Left renal cortex interstitium (tissue), 4 donors: ENCODE measurements at places on chromosomes 1 and 21. TPM values are rescaled to one million over a fixed set of nuclear protein-coding genes. Genes with fewer than 3 reads are reported as not detected.

- no peak for DNase-seq
Measured at GRCh38 chr1:212944229-212944901, 6.0 kb upstream of the VASH2 start.

- no peak for DNase-seq
Measured at GRCh38 chr1:61561666-61562065, 163.3 kb downstream of the TM2D1 start.

GRCh38 chr1:170669107-170669445, 5.1 kb downstream of the PRRX1 start:
- no peak for DNase-seq

DNA sequence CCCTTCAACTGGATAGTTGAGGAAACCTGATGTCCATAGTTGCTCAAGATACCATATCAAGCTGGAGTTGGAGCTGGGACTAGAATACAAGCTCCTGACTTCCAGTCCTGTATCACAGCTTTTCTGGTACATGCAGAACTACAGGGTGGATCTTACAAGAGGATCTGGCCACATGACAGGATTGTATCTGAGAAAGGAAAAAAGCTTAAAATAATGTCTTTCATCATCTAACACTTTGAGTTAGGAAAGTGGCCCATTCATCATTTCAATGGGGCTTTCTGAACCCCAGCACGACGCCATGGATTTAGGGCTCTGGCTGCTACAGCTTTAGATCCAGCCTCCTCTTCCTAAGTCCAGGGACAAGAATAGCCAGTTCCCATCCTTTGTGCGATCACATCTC, 46.9 kb downstream of the RASSF5 start:
- no peak for DNase-seq

- DNase-seq: no peak
Measured at GRCh38 chr1:20431176-20431460, 54.9 kb downstream of the CAMK2N1 start.

DNA sequence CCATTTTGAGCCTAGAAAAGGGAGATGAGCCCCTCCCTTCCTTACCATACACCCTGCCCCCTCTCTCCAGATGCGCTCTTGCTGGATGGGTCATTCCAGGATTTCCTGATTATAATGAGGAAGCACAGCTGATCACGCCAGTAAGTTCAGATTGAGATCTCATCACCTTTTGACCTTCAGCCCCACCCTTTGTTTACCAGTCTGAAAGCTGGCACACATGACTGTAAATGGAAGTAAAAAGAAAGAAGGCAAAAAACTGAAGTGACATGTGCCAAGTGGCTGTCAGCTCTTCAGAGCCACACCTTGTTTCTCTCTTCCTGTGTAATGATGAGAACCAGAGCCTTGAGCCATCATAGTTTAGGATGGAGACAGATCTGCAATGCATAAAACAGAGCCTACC, 27.9 kb downstream of the S1PR1 start:
- no peak for DNase-seq

GRCh38 chr1:3530926-3531818, 76.7 kb downstream of the ARHGEF16 start:
- DNase-seq: no peak

- no peak for DNase-seq
Measured at GRCh38 chr1:228149406-228150119, at the start of gene GJC2. TSS of gene GJC2 (plus strand) at chr1:228149930. CDS start at chr1:228157759, 7,829 bp downstream.

- DNase-seq: no peak
Measured at GRCh38 chr1:201898992-201899391, 10.3 kb downstream of the SHISA4 start.

DNA sequence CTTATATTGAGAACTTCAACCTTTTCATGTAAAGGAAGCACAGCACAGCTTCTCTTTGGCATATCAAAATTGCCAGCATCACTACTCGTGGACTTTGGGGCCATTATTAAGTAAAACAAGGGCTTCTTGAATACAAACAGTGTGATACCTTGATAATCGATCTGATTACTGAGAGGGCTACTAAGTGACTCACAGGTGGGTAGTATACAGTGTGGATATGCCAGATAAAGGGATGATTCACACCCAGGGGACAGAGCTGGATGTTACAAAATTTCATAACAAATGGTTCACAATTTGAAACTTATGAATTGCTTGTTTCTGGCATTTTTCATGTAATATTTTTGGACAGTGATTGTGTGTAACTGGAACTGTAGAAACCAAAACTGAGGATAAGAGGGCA, 15.4 kb downstream of the HDAC1 start:
- DNase-seq: no peak

DNA sequence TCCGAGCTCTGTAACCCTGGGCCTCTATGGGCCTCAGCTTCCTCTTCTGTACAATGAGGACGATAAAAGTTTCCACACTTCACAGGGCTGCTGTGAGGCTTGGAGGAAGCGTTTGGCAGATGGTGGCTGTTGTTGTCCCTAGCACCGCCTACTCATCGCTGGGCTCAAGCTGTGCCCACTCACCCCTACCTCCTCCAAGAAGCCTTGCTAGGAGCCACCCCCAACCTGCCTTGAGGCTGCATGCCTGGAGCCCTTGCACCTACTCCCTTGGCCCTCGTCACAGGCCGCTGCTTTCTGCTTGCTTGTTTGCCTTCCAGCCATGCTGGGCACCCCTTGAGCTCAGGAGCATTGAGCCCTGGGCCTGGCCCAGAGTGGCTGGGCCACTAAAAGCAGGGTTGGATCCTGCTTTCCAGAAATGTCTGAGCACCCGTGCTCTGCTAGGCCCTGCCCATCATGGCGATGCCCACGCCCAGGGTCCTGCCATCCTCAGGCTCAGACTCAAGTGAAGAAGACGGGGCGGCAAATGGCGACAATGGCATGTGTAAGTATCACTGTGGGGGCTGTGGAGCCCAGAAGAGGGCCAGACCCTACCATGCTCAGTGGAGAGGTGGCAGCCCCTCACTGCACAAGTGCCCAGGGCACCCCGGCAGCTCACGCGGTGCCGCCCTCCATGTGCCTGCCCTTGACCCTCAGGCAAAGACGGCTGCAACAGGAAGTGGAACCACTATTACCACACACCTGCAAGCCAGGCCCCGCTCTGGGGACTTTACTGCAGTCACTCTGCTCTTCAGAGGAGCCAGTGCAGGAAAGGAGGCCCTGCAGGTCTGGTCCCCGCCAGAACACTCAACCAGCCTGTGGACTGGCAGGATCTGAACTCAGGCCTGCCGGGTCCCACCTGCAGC, 9.5 kb downstream of the SH3BGRL3 start:
- DNase-seq: no peak

- DNase-seq: no peak
Measured at GRCh38 chr1:89692601-89693521, 59.9 kb downstream of the LRRC8C start.

- no peak for DNase-seq
Measured at GRCh38 chr1:244952940-244953339, 88.6 kb upstream of the HNRNPU start.

- DNase-seq: no peak
Measured at GRCh38 chr1:222454782-222455181, 93.1 kb downstream of the HHIPL2 start.

GRCh38 chr1:217462159-217462558, 168.7 kb downstream of the GPATCH2 start:
- no peak for DNase-seq

GRCh38 chr1:238568735-238569134, 678.0 kb upstream of the ZP4 start:
- DNase-seq: no peak

GRCh38 chr21:46009951-46010705, 28.6 kb downstream of the COL6A1 start:
- DNase-seq: no peak

DNA sequence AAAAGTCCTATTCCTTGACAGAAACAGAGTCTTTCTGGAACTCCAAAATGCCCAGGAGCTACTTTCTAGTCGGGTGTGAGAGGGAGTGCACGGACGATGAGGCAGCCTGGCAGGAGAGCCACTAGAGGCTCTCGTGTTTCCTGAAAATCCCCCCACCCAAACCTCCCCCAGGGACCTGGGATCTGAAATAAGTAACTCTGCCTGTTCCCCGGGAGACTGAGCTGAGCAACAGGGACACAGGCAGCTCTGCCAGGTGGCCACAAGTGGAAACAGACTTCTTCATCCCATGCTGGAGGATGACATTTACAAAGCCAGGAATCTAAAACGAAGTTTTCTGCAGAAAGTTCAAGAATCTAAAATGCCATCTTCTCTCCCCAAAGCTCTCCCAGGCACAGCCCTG, 77.1 kb downstream of the ITPKB start:
- no peak for DNase-seq

GRCh38 chr1:29833581-29833980, 597.3 kb downstream of the PTPRU start:
- no peak for DNase-seq

GRCh38 chr1:204307334-204307883, 52.3 kb downstream of the PLEKHA6 start:
- DNase-seq: no peak

DNA sequence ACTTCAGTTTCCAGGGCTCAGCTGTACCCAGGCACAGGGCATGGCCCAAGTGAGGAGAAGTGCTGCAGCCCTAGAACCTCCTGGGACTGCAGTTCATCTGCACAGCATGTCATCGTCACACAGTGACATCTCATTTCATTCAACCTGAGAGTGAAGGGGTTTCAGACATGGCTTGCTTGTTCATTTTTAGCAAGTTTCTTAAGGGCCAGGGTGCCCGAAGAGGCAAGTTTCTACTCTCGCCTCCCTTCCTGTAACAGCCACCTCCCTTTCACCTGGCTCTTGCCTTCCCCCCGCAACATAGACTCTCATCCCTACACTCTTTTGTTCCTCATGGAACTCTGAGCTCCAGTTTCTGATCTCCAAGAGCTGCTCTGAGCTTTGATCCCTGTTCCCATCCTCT, 108.1 kb downstream of the C1orf21 start:
- no peak for DNase-seq

GRCh38 chr1:81802707-81803430, 2.1 kb downstream of the ADGRL2 start:
- DNase-seq: peak; percentile 46

DNA sequence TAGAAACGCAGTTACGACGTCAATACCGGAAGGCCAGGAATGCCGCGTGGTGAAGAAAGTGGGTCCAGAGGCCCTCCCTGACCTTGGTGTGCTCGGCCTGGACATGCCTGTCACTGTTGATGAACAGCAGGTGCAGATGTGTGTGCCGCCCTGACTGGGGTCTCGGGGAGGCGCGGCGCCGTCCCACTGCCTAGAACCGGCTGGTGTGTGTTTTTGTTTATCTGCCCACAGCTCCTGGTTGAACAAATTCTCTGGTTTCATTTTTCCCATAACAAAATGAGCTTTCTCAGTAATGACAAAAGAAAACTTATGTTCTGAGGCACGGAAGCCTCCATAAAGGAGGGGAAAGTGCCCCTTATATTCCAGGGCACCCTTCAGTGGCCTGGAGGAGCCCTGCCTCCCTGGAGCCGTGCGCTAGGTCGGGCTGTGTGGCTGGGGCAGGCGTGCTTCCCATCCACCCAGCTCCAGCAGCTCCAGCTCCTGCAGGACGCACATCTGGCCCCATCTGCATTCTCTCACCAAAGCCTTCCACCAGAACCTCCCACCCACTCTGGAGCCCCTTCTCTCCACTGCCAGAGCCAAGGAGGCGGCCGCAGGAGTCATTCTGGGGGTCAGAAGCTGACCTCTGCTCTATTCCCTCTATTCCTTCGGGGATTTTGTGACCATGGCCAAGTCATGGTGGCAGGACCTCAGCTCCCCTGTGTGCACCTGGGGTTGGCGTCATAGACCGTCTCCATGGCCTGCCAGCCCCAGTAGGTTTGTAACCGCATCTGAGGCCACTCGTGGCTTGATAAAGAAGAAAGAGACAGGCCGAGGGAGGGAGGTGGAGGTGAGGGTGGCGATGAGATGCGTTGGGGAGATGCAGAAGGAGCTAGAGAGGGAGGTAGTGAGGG, 20.1 kb upstream of the COL18A1 start:
- no peak for DNase-seq

- no peak for DNase-seq
Measured at GRCh38 chr1:159951551-159951950, 2.5 kb downstream of the SLAMF9 start.

- no peak for DNase-seq
Measured at GRCh38 chr1:89125913-89126580, at the start of gene GBP2. TSS of gene GBP2 (minus strand) at chr1:89126114. CDS start at chr1:89121966, 4,148 bp downstream.

DNA sequence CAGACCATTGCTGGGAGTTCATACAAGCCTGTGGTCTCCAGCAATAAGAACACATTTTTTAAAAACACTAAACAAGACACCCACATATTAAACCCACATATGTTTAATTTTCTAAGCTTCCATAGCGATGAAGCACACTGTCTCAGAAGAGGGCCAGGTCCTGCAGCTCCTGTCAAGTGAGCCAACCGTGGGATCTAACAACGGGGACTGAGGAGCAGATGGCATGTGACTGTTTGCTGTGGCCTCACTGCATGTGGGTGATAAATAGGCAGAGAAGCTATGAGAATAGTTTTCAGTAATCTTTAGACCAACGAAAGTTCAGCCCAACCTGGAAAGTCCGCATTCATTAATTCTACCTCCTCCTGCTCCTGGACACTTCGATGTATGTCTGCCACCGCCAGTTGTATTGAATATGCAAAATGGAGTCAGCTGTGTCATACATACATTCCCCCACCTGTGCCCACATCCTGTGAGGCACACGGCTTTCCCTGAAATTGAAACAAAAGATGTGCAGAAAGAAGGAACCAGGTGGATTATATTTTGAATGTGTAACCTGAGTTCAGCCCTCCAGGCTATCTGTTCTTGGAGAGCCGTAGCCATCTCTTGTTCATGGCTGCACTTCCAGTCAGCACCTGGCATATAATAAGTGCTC, 88.2 kb downstream of the MIS18A start:
- no peak for DNase-seq

GRCh38 chr1:16145030-16145661, 10.7 kb downstream of the EPHA2 start:
- DNase-seq: no peak

- DNase-seq: no peak
Measured at GRCh38 chr1:207429963-207430362, 24.2 kb upstream of the CR2 start.

GRCh38 chr1:162019446-162019845, 4.2 kb downstream of the OLFML2B start:
- DNase-seq: no peak

GRCh38 chr1:235002706-235003300, 125.8 kb downstream of the TOMM20 start:
- no peak for DNase-seq

DNA sequence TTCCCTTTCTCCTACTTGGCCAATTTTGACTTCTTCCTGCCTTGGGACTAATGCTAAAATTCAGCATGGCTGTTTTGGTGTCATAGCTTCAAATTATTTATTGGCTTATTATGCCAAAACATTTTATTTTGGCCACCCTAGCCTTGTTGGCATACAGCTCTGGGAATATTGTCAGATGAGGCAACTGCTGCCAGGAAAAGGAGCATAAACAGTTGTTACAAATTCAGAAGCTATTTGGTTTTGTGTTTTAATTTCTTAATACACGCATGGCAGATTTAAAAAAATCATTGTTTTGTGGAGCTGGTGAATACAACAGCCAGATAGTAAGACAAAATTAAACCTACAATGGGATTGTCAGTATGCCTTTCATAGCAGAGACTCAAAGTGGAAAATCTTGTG, 66.8 kb upstream of the BCL10 start:
- no peak for DNase-seq

The B4GALT2 gene
- polyA plus RNA-seq: 58.4 TPM

The CLEC20A gene
- 0.42 TPM for polyA plus RNA-seq

The ADAMTS1 gene
- 104 TPM for polyA plus RNA-seq

The LRRC38 gene
- 0.25 TPM for polyA plus RNA-seq

The VANGL2 gene
- 43.9 TPM for polyA plus RNA-seq

The LDLRAD2 gene
- polyA plus RNA-seq: 3.3 TPM

The TXNIP gene
- 505 TPM for polyA plus RNA-seq

The MYCL gene
- 9.1 TPM for polyA plus RNA-seq

The GIPC2 gene
- 18.5 TPM for polyA plus RNA-seq

The FLG2 gene
- polyA plus RNA-seq: 0.05 TPM
